ENCODE measurements at places on chromosomes 1 and 21.

- no peak for DNase-seq
Observed at GRCh38 chr1:50427818-50428779, 4.9 kb upstream of the DMRTA2 start.

DNA sequence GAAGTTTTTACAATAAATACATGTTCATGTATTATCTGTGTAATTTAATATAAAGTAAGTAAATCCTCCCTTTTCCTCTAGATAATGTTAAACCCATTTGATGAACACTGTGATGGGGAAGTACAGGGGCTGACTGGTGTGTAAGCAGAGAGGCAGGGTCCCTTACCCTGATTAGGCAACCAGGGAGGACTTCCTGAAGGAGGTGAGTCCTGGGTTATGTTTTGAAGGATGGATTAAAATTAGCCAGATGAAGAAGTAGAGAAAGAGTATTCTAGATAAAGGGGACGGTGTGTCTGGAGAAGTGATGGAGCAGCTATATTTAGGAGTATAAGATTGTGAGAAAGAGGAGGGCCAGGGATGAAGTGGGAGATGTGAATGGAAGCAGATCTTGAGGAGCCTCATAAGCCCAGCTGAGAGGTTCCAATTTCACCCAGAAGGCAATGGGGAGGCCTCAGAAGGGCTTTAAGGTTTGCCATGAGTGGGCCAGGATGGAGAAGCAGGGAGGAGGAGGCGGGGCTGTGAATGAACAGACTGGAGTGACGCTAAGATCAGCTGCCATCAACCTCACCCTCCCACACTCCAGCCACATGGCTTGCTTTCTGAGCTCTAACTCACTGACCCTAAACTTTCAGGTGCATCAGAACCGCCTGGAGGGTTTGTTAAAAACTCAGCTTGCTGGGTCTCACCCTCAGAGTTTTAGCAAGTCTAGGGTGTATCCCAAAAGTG is 30.9 kb upstream of the ID3 start:
- no peak for DNase-seq

DNA sequence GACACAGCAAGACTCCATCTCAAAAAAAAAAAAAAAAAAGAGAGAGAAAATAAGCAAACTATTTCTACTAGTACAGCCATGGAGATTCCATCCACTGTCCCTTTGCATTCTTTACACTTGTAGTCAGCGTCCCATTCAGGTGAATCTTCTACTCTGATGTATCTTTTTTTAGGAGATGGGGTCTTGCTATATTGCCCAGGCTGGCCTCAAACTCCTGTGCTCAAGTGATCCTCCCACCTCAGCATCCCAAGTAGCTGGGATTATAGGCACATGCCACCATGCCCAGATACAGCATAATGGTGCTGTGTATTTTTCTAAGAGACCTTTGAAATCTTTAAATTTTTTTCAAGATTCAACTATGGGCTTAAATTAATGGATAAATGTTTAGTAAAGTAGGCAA is 8.1 kb upstream of the CENPL start:
- no peak for DNase-seq

DNA sequence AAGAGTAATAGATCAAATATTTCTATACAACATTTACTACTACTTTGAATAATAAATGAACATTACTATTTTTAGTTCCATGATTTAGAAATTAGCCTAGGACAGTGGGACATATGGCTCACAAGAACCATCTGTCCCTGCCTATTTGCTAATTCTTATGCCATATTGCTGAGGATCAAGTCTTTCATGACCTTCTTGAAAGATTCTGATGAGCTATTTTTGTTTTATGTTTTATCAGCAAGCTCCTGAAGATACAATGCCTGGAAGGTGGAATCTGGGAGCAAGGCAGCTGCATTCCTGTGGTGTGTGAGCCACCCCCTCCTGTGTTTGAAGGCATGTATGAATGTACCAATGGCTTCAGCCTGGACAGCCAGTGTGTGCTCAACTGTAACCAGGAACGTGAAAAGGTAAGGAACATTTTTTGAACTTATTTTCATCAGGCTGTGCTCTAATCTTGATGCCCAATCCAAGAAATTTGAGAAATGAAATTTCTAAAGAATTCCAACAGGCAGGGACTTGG is 326.7 kb downstream of the PAPPA2 start:
- DNase-seq = no peak

DNA sequence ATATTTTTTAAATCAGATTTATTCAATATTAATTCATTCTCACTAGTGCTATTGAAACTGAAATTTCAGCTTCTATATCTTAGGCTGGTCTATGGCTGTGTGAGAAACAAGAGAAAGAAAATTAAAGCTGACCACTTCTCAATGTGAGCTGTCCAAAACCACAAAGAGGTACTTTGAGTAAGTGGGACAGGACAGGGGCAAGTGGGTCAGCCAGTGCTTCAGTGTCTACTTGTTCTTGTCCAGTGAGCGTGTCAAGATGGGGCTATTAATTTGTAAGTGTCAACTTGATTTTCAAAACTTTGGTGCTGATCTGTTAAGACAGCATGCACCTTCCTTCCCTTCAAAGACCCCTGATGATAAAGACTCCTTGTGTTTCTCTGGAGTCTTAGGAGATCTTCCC is 533.9 kb downstream of the PLPP3 start:
- DNase-seq = no peak

DNA sequence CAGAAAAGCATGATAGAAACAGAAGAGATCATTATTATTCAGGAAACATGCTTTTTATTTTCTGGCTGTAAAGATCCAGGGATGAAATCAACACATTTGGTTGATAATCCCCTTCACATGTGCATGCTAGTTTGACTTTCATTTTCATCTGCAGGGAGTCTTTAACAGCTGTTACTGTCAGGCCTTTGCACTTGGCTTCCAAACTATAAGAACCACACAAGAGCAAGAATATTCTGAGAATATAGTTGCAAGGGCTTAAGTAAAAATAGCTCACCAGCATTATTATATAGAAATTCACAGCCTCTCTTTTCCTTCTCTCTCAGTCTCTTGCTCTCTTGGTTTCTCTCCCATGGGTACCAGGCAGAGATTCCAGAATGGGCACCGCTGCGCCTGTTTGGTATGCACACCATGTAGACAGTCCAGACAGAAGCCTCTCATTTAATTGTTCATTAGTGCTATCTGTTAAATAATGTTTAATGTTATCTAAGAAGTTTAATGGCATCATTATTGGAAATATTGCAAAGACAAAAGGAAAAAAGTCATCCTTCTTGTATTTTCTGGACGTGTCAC is 622.3 kb upstream of the PLXNA2 start:
- no peak for DNase-seq
